NCI-H1417 (cell line): ENCODE measurements at places on chromosomes 7 and 10.
A peak's percentile ranks its signal among the peaks of the same experiment; 100 is the strongest.

DNA sequence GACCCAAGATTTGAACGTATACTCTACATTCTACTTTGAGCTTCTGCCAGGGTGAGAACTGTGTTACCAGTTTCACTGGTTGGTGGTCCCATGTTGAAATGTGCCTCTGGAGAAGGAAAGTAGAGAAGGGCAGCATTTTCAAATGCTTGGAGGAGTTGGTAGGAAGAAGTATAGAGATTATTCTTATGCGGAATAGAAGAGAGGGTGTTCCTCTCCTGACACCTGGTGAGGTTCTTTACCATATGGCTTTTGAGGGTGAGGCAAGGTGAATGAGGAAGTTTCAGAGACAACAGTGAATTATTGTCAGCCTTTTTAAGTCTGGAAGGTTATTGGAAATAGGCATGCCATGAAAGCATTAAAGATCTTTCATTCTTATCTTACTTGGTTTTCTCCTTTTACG lies 34.3 kb downstream of the R3HCC1L start:
- no peak for DNase-seq

DNA sequence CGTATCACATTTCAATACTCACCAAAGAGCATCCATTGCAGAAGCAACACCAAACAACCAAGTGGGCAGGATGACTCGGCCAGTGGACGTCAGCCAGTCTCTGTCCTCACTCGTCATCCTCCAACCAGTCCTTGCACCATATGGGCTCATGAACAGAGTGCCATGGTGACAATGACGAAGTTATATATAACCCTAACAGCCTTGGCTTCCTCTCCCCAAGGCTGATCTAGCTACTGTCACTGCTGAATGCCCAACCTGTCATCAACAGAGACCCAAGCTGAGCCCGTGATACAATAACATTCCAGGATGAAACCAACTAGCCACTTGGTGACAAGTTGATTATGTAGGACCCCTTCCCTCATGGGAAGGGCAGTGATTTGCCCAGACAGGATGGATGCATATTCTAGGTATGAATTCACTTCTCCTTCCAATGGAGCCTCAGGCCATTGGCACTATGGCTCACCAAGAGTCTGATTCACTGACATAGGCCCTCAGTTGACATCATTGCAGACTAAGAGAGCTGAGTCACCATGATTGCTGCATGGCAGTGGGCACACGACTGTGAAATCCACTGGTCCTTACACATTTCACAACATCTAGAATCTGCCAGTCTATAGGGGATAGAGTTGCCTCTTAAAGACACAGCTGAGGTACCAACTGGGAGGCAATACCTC lies 26.3 kb upstream of the PPIF start:
- no peak for DNase-seq

GRCh38 chr7:50275430-50275829 lies 29.1 kb upstream of the IKZF1 start:
- DNase-seq = no peak

GRCh38 chr7:90119178-90119971 lies 34.9 kb upstream of the STEAP1 start:
- peak; percentile 90 for DNase-seq

DNA sequence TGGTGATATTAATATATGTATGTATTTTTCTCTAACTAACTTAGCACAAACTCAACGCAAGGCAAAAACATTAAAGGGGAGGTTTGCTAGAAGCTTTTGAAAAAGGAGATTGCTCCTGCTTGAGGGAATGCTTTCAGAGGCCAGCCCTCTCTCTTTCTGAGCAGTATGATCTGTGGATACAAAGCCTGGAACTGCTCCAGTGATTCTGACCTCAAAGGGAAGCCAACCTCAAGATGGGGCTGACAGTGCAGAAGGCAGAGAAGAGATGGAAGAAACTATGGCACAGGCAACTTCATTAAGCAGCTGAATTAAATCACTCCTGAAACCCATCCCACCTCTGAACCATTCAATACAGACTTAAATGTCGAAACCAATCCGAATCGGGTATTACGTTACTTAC lies 102.4 kb downstream of the USP6NL start:
- no peak for DNase-seq

DNA sequence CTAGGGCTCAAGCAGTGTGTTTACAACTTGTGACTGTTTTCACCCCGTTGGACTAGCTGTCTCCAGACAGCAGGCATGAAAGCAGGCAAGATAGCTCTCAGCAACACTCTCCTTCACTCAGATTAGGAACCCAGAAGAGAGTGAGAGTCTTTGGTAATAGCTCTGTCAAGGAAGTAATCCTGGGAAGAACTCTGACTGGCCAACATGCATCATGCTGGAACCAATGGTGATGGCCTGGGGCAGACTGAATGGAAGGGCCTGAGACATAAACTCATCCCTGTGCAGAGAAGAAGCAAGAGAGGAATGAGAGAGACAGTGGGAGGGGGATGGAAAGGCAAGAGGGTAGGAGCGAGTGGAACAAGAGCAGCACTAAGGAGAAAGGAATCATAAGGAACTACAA lies 48.9 kb downstream of the AKR1D1 start:
- DNase-seq = no peak

DNA sequence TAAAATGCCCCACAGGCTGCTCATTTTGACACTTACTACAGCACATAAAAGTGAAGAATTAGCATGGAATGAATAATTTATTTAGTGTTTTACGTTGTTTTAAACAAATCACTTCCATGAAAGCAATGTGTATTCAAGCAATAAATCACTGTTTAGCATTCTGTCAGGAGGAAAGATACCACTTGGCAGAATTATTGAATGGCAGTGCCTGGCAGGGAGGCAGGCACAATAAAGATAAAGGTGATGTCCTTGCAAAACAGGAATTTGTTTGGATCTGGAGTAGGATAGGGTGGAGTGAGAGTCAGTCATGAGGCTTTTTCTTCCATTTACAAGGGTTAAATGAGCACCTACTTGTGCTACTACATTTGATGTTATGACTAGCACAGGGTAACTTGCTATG lies 190.8 kb downstream of the SORCS1 start:
- no peak for DNase-seq

DNA sequence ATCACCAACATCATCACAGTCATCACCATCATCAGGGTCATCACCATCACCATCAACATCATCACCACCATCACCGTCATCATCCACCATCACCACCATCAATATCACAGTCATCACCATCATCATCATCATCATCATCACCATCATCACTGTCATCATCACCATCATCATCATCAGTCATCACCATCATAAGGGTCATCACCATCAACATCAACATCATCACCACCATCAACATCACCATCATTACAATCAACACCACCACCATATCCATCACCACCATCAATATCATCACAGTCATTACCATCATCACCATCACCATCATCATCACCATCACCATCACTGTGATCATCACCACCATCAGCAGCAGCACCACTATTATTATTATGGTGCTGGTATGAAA lies 218.9 kb downstream of the TNS3 start:
- no peak for DNase-seq

DNA sequence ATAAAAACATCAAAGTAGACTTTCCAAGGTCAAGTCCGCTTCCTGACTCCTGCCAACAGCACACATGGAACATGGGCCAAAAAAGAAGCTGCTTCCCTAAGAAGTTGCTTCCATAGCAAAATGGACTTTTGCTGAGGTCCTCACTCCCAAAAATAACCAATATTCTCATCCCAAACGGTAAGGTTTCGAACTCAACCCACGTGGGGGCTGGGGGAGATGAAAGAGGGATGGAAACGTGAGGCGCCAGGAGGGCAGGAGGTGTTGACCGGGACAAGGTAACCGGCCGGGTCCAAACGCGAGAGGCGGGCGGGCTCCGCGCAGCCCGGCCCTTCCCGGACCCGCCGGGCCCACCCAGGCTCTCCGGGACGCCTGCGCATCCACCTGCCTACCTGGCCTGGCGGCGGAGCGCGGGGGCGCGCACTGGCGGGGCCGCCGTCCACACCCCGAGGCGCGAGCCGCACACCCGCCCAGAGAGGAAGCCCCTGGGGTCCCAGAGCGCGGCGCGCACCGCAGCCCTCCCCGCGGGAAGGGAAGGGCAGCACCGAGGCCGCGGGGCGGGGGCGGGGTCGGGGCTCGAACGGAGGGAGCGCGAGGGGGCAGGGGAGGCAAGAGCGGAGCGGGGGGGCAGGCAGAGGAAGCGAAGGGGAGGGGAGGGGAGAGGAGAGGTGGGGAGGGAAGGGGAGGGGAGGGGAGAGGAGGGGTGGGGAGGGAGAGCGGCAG lies 742 bp downstream of the LMBR1 start:
- DNase-seq = peak; percentile 81

- no peak for DNase-seq
Observed at GRCh38 chr10:30500534-30500933, 66.5 kb downstream of the MAP3K8 start.

DNA sequence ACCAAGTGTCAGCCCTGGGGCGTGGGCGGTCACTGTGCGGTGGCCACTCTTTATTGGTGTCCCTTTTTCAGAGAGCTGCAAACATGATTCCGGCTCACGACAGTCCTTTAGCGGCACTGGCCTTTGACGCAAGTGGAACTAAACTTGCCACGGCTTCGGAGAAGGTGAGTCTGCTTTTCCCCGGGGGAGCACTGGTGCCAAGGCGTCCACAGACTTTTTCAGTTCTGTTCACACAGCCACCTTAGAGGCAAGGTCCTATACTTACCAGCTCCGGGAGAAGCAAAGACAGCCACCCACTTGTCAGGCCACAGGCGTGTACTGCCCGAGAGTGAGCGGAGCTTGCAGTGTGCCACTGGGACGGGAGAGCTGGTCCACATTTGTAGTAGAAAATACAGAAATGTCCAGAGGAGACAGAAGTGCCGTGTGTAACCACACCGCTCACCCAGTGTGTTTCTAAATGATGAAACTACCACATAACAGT lies 27.9 kb downstream of the WIPI2 start:
- no peak for DNase-seq

- DNase-seq = no peak
Observed at GRCh38 chr10:4683838-4684237, 142.2 kb upstream of the AKR1E2 start.

GRCh38 chr10:117668327-117669008 lies 125.9 kb downstream of the EMX2 start:
- no peak for DNase-seq

- no peak for DNase-seq
Observed at GRCh38 chr7:17660116-17660515, 280.2 kb downstream of the SNX13 start.

- no peak for DNase-seq
Observed at GRCh38 chr10:65788271-65788670, 1137.6 kb upstream of the LRRTM3 start.

GRCh38 chr7:1569016-1569415 lies 816 bp downstream of the PSMG3 start:
- no peak for DNase-seq

- no peak for DNase-seq
Observed at GRCh38 chr10:91104193-91105041, 116.0 kb upstream of the PCGF5 start.

DNA sequence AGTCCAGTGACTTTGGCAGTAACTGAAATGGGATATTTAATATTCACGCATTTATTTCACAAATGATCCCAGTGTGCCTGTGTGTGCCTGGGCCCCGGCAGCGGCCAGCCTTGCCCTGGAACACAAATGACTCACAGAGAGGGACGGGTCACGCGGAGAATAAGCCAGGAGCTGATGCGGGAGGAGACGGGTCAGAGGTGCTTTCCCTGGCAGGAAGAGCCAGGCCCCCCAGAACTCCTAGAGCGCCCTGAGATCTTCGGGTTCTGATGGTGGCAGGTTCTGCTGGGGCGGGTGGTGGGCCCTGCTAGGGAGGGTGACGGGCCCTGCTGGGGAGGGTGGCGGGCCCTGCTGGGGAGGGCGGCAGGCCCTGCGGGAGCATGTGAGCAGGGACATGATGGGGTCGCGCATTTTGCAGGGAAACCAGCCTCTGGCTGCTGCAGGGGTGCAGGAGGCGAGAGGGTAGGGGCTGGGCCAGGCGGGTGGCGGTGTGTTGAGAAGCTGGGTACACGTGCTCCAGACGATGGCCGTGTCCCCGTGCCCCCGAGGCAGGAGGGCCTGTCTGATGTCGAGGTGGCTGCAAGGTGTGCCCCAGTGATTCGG lies 84.2 kb upstream of the DIP2C start:
- no peak for DNase-seq

- DNase-seq = no peak
Observed at GRCh38 chr10:15842556-15843169, 17.6 kb downstream of the MINDY3 start.

- no peak for DNase-seq
Observed at GRCh38 chr10:43209651-43210141, 57.2 kb downstream of the RASGEF1A start.
